ENCODE measurements at places on chromosomes 6 and 20. TPM values are rescaled to one million over a fixed set of nuclear protein-coding genes. Genes with fewer than 3 reads are reported as not detected.
A peak's percentile ranks its signal among the peaks of the same experiment; 100 is the strongest.

DNA sequence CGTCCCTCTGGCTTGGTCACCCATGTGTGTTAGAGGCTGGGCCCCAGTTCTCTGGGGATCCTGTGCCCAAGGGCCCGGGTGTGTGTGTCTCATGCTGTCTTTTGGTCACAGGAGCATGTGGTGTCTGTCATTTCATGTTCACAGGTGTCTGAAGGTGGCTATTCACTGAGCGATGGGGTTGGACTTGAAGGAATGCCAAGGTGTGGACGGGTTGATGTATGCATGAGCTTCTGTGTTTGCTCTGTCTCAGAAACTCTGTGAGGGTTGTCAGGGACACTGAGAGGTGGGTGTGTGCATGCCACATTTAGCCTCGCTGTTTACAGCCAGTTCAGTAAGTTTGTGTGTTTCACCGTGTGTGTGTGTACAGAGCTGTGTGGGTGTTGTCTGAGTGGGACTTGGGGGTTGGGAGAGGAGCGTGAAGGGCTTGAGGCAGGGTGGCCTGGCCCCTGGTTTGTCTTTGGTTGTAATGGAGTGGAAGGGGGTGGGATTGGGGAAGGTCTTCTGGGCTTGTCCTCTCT is 1.2 kb downstream of the DDR1 start:
- no peak for DNase-seq

The MCUR1 gene
- 22.7 TPM for total RNA-seq

GRCh38 chr20:38270869-38271605 is 10.5 kb upstream of the KIAA1755 start:
- peak; percentile 79 for DNase-seq

The SLC22A23 gene
- total RNA-seq = 10.3 TPM

DNA sequence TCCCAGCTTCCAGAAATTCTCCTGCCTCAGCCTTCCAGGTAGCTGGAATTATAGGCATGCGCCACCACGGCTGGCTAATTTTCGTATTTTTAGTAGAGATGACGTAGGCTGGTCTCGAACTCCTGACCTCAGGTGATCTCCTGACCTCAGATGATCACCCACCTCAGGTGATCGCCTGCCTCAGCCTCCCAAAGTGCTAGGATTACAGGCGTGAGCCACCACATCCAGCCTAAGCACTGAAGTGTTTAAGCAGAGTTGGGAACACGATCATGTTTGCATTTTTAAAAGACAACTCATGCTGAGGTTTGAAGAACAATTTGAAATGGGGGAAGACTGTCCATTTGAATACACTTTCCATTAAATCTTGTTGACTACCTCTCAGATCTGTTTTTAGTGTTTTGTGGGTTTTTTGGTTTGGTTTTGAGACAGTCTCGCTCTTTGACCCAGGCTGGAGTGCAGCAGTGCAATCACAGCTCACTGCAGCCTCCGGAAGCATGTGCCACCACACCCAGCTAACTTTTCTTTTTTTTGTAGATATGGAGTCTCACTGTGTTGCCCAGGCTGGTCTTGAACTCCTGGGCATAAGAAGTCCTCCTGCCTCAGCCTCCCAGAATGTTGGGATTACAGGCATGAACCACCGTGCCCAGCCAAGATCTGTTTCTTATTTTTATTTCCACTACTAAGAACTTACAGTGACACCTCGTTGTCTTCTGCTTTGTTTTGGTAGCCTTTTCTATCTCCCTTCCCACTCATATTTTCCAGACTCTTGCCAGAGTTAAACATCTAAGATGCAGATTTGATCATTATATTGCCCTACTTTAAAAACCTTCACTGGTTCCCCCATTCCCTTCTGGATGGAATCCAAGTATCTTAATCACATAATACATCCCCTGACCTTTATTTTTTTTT is 5.5 kb downstream of the CASP8AP2 start:
- no peak for DNase-seq

The EFCAB8 gene
- total RNA-seq = 1.1 TPM

GRCh38 chr6:20569000-20569610 is 34.8 kb downstream of the CDKAL1 start:
- DNase-seq = no peak

- DNase-seq = no peak
Observed at GRCh38 chr6:79782792-79783580, 151.9 kb downstream of the SH3BGRL2 start.

DNA sequence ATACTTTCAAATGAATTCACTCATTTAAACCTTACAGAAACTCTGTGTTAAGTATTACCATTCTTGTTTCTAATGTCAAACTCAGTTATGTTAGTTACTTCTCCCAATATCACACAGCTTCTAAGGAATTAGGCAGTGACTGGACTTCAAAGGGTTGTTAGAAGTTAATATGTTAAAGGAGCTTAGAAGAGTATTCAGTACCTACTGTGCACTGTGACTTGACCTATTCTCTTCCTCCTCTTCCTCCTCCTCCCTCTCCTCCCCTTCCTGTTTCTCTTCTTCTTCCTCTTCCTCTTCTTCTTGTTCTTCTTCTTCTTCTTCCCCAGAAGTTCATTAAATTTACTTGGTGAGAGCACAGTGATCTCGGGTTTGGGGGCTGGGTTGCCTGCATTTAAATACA is 325.6 kb upstream of the SLC35B3 start:
- DNase-seq = no peak

GRCh38 chr6:29183594-29183993 is 12.9 kb downstream of the OR2J2 start:
- no peak for DNase-seq

DNA sequence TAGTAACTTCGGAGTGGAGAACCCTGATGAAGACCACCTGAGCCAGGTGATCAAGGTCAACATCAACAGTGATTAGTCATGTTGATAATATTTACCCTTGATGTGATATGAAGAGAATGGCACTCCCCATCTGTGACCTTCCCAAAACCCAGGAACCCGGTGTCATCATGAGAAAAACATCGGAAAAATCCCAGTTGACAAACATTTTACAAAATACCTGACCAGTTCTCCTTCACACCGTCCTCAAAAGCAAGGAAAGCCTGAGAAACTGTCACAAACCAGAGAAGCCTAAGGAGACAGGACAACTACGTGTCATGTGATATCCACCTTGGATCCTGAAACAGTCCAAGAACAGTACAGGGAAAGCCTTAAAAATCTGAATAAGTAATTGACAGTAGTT is 197.3 kb downstream of the ZMYND8 start:
- no peak for DNase-seq

DNA sequence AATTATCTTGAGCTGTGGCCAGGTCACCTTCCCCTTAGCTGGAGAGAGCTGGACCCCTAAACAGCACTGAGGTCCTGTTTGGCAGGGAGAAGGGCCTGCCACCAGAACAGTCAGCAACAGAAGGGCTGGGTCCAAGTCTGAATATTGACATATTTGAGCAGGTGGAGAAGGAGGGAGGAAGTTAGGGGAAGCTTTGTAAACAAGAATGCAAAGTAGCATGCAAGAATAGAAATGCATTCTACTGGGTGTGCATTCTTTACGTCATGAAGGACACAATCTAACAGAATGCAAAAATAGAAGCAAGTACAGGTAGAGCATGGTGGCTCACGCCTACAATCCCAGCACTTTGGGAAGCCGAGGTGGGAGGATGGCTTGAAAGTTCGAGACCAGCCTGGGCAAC is 100.5 kb downstream of the QRSL1 start:
- DNase-seq = no peak

DNA sequence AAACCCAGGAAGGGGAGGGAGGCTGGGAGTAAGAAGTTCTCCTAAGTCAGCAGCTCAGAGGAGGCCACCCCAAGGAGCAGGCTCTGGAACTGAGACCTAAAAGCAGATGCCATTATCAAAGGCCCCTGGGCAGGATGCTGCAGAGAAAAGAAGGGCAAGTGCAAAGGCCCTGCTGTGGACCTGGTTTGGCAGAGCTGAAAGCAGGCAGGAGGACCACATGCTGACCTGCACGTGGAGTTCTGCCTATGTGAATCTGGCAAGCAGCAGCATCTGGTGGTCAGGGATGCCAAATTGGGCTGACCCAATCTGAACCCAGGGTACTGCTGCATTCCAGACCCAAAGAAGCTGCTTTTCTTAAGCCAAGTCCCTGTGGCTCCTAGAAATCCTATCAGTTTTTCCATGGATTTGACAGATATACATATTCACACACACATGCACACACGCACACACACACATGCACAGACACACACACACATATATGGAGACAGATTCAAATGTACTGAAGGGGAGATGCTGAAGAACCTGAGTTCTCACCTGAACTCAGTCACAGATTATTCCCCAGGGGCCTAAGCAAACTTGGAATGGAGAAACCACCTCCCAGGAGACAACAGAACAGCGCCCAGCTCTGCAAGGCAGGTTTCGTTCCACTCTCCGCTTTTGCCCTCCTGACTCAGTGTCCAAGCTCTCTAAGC is 119.9 kb downstream of the FOXA2 start:
- DNase-seq = no peak

- no peak for DNase-seq
Observed at GRCh38 chr20:13809373-13809772, 24.5 kb downstream of the NDUFAF5 start.

DNA sequence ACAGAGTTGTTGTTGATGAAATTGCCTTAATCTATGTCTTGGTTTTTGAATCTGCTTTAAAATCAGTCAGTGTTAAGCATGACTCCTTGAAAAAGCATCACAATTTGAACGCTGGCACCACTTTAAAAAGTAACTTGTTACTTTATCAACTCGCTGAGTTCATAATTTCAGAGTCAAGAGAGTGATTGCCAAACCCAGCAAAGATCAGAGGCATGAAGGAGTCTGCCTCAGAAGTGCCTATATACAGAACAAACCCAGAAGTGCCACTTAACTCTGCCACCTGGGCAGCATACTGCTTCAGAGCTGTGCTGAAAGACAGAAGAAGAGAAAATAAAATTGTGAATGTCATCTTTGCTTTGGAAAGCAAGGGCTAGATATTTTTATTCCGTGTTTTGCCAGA is 73.6 kb upstream of the HCRTR2 start:
- no peak for DNase-seq

- DNase-seq = no peak
Observed at GRCh38 chr6:38549180-38549579, 90.5 kb downstream of the BTBD9 start.

- DNase-seq = no peak
Observed at GRCh38 chr6:96246563-96246962, 230.8 kb downstream of the FUT9 start.

The TTK gene
- 0.80 TPM for total RNA-seq

The PLG gene
- total RNA-seq = 0.58 TPM

The CDSN gene
- not detected for total RNA-seq

The ME1 gene
- 30.5 TPM for total RNA-seq

DNA sequence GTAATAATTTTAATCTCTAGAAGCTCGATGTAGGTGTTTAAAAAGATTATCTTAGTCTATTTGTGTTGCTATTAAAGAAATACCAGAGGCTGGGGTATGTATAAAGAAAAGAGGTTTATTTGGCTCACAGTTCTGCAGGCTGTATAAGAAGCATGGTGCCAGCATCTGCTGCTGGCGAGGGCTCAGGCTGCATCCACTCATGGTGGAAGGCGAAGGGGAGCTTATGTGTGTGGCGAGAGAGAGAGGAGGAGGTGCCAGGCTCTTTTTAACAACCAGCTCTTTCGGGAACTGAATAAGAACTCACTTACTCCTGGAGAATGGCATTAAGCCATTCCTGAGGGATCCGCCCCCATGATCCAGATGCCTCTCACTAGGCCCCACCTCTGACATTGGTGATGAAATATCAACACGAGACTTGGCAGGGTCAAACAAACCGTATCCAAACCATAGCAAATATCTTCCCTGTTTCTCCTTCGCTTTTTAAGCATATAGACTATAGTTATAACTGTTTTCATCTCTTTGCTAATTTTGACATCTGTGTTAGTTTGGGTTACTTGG is 24.5 kb downstream of the CHMP4B start:
- no peak for DNase-seq

DNA sequence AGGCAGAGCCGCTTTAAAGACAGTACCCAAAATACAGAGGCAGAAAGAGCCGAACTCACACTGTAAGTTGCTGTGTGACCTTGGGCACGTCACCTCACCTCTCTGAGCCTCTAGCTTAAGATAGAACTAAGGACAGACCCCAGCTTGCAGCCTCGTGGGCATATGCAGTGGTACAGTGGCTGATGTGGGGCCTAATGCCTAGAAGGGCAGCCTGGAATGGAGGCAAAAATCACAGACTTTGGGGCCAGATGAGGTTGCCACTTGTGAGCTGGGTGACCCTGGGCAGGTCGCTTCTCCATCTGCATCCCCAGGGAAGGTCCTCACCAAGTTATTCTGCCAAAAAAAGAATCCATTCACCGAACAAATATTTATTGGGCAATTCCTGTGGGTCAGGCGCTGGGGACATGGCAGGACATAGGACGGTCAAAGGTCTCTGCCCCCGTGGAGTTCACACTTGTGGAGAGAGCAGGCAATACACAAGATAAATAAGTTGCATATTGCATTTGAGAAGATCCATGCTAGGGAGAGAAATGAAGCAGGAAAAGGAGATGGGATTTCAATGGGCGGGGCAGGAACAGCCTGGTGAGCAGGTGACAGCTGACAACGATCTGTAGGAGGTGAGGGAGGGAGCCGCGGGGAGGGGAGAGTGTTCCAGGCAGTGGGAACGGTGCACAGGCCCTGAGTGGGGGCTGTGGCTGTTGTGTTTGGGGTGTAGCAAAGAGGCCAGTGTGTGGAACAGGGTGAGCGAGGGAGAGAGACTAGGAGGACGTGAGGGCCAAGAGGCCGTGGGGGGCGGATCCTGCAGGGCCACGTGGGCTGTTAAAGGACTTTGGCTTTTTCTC is 115.2 kb downstream of the CEBPB start:
- no peak for DNase-seq

GRCh38 chr6:39029156-39030011 is 19.2 kb upstream of the GLP1R start:
- no peak for DNase-seq

GRCh38 chr6:3367630-3368029 is 89.2 kb downstream of the SLC22A23 start:
- DNase-seq = no peak

GRCh38 chr6:12355354-12355753 is 65.2 kb downstream of the EDN1 start:
- DNase-seq = no peak

- DNase-seq = peak; percentile 80
Observed at GRCh38 chr6:148747145-148747470, 278 bp downstream of the UST start.

DNA sequence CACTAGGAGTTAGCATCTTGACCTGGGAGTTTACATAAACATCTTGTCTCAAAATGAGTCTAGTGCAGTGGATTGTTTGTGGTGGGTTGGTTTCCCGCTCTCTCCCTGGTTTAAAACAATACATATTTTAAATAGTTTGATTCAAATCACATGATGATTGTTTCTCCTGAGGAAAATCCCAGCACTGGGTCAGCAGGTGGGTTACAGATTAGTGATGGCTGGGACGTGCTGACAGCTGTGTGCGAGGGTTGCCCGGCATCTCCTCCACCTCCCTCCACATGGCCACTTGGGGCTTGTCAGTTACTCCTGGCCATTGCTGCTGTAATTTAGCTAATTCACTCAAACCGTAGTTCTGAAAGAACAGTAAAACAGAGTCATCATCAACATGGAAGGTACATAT is 306.4 kb upstream of the CITED2 start:
- no peak for DNase-seq
